ENCODE measurements at places on chromosomes 16 and 17.

DNA sequence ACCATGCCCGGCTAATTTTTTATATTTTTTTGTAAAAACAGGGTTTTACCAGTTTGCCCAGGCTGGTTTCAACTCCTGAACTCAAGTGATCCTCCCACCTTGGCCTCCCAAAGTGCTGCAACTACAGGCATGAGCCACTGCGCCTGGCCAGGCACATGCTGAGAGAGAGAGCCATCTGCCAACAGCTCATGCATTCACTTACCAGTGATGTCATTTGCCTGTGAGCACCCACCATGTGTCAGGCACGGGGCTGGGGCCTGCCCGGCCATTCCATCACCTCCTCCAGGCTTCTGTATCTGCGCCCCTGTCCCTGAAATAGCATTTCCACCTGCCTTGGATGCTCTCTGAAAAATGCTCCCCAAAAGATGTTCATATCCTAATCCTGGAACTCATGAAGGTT, 43.6 kb upstream of the PEMT start:
- no peak for DNase-seq

- DNase-seq = peak; percentile 62
Observed at GRCh38 chr17:75764711-75765421, at the start of gene GALK1. TSS of gene GALK1 (minus strand) at chr17:75765192. CDS start at chr17:75765136, 56 bp downstream.

DNA sequence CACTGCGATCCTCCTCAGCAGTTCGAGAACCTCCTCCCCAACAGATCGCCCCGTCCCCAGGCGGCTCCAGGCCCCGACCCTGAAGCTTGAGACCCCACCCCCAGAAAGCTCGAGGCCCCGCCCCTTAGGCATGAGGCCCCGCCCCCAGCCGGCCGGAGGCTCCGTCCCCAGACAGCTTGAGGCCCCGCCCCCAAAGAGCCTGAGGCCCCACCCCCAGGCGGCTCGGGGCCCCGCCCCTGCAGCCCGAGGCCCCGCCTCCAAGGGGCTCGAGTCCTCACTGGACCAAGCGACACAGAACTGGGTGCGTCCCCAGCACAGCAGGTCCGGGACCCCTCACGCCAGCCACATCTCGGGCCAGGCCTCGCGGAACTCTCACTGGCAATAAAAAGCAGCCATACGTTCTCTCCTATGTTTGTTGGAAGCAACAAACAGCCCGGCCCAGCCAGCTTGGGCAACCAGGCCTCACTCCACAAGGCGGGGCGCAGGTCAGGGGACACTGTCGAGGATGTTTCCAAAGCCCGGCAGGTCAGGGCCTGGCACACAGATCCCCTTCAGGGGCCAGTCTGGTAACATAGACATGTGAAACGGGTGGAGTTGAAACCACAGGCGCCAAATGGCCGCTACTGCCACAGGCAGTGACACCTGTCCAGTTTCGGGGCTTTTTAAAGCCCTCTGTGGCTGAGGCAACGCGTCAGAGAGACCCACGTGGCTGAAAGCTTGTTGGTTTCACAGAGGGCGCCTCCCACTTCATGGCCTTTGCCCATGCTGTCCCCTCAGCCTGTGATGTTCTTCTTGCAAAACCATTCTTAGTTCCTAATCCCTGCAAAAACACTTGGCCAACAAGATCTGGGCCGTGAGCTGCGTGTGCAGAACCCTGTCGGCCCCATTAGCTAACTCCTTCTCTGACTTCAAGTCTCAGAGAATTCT, 224.2 kb downstream of the PARN start:
- no peak for DNase-seq

DNA sequence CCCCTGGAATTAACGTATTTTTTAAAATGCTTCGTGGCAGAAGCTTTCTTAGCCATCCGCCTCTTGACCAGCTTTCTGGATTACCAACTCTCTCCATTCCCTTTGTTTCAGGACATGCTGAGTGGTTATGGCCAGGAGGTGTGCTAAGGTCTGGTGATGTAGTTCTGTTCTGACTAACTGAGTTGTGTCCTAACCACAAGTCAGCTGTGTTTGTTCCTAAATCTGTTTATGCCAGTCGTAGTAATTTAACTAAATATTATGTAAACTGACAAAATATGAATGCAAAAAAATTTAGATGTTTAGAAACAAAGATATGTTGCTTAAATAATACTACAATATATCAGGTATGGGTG, 61.6 kb downstream of the MRTFB start:
- DNase-seq = peak; percentile 4

GRCh38 chr17:67246653-67247415, 1.8 kb upstream of the HELZ start:
- no peak for DNase-seq

- DNase-seq = no peak
Observed at GRCh38 chr16:49531931-49532840, 158.6 kb downstream of the C16orf78 start.
